ENCODE measurements at places on chromosomes 3 and 15. TPM values are rescaled to one million over a fixed set of nuclear protein-coding genes. Genes with fewer than 3 reads are reported as not detected.

Gene RIOX2
- 45.6 TPM for polyA plus RNA-seq

Gene CORO2B
- not detected for polyA plus RNA-seq

DNA sequence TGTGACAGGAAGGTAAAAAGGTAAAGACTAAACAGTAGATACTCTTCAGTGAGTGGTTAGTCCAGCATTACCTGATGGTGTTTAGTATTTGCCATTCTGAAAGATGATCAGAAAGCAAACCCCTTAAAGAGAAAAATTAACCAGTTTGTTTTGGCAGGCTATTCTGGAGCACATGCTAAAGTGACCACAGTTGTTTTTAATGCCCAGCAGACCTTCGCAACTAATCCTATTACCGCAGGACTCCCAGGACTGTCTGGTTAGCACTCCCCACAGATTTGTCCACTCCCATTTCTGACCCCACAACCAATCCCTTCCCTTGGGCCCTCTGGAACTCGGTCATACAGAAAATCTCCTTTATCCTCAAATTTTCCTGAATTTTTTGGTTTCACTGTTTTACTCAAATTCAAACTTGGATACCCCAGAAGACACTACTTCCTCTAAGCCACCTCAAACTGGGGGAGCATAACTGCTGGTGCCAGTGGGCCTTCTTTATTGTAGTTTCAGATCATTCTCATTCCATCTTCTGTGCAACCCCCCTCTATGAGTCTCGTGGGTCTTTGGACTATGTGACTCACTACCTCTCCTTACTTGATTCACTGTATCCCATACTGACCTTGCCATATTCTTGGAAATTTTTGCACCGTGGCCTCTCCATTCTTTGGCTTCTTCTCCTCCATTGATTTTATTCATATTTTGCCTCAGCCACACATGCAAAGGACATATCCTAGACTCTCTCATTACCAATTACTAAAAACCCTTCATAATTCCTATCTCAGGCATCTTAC is 104.4 kb downstream of the RBMS3 start:
- no peaks in the 10 kb centered on the region for H3K27me3 ChIP-seq
- no peaks in the 10 kb centered on the region for H3K36me3 ChIP-seq
- no peak overlapping the region for H3K4me3 ChIP-seq
- no peak for DNase-seq

DNA sequence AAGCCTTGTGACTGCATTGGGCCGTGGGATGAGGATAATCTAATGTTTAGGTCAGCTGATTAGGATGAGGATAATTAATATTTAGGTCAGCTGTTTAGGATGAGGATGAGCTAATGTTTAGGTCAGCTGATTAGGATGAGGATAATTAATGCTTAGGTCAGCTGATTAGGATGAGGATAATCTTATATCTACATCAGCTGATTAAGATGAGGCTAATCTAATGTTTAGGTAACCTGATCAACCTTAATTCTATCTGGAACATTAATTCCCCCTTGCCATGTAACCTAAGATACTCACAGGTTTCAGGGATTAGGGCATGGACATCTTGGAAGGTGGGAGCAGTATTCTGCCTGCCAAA is 362.8 kb downstream of the ULK4 start:
- H3K36me3 ChIP-seq, result no peaks in the 10 kb centered on the region
- no peaks in the 10 kb centered on the region for H3K27me3 ChIP-seq
- no peaks in the 10 kb centered on the region for H3K4me1 ChIP-seq
- H3K27ac ChIP-seq, result no peak overlapping the region

Data from GM12878 (cell line).